CD4-positive, alpha-beta T cell treated with Interleukin-15 for 1 hour (primary cell): ENCODE measurements at places on chromosomes 7 and 10.

DNA sequence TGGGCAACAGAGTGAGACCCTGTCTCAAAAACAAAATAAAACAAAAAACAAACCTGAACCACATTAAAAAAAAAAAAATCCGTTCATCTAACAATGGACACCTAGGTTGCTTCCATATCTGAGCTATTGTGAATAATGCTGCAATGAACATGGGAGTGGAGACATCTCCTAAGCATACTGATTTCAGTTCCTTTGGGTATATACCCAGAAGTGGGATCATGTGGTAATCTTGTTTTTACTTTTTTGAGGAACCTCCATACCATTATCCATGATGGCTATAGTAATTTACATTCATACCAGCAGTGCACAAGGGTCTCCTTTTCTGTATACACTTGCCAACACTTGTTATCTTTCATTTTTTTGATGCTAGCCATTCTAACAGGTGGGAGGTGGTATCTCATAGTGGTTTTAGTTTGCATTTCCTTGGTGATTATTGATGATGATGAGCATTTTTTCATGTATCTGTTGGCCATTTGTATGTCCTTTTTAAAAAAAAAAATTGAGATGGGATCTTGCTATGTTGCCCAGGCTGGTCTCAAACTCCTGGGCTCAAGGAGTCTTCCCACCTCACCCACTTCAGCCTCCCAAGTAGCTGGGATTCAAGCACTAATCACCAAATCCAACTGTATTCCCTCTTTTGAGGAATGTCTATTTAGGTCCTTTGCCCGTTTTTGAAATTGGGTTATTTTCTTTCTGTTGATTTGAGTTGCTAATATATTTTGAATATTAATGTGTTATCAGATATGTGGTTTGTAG, 17.5 kb downstream of the CDK13 start:
- DNase-seq, result no peak

- DNase-seq, result no peak
Observed at GRCh38 chr10:61024856-61025201, 80.8 kb upstream of the RHOBTB1 start.

- no peak for DNase-seq
Observed at GRCh38 chr7:64400401-64400800, 86.6 kb downstream of the ZNF736 start.

DNA sequence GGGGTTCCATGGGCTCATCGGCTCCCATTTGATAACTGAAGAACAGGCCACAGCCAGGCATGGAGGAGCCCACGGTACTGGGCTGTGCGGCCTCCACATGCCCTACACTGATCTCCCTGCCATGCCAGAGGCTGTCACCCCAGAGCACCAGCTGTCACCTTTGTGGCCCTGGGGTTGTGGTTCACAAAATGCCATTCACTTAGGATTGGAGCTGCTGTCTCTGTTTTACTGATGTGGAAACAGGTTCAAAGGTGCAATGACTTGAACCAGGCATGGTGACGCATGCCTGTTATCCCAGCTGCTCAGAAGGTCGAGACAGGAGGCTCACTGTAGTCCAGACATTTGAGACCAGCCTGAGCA, 4.3 kb upstream of the UPK3B start:
- DNase-seq, result no peak

DNA sequence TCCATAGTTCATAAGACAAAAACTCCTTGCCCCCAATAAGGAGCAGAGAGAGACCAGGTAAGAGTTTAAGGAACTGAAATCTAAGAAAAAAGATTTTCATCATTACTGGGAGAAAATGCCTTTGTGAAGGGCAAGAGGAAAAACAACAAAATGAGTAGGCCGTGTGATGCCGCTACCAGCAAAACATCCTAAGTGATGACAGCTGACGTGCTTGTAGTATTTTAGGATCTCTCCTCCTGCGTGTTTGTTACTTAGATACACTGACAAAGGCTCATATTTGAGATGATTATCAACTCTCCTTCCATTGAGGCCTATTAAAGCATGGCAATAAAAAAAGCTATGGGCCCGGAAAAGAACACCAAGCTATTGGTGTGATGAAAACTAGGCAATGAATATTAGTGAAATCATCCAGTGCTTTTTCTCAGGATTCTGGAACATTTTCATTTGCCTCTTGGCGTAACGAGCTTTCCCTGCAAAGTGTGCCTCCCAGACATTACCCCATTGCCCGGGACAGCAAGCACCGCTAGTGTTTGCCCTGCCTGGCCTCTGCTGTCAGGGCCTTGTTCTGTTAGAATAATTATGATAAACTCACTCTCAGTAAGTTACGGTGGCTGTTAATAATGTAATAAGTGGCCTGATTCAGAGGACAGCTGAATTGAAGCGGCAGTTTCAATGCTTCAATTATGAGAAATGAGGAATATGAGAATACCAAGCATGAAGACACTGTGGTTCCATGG, 36.8 kb upstream of the ITPRID1 start:
- no peak for DNase-seq
